ENCODE measurements at places on chromosomes 4 and X. TPM values are rescaled to one million over a fixed set of nuclear protein-coding genes. Genes with fewer than 3 reads are reported as not detected.

Gene XAGE2
- not detected for total RNA-seq

Gene PDE5A
- total RNA-seq = 9.0 TPM

Gene NONO
- total RNA-seq = 362 TPM

Gene PDGFRA
- 519 TPM for total RNA-seq

Gene BMPR1B
- 0.73 TPM for total RNA-seq

Gene CFAP47
- total RNA-seq = not detected

Gene NXF2
- total RNA-seq = not detected

Gene MAGEA9B
- not detected for total RNA-seq

Gene DHX15
- 155 TPM for total RNA-seq

Gene DMRTC1
- not detected for total RNA-seq

Measured in hair follicle dermal papilla cell (primary cell).